ENCODE measurements at places on chromosomes 4 and X. TPM values are rescaled to one million over a fixed set of nuclear protein-coding genes. Genes with fewer than 3 reads are reported as not detected.

The SYTL4 gene
- 3.4 TPM for total RNA-seq

The CENPVL2 gene
- total RNA-seq: 2.4 TPM

DNA sequence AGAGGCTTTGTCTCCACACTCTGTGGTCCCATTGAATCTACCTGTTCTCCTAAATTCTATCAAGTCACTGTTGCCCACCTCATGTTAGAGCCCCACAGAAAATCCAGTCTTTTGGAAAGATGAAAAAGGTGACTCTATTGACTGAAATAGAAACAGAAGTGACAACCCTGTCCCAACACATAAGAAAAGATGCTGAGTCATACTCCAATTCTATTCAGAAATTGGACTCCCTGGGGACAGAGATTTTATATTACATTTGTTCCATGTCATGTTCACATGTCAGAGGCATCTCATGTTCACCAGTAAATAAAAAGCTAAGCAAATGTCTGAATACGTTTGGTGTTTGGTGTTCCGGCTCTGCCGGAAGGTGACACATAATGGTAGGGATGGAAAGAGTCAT lies 2.9 kb upstream of the GRPR start:
- no peak for DNase-seq

DNA sequence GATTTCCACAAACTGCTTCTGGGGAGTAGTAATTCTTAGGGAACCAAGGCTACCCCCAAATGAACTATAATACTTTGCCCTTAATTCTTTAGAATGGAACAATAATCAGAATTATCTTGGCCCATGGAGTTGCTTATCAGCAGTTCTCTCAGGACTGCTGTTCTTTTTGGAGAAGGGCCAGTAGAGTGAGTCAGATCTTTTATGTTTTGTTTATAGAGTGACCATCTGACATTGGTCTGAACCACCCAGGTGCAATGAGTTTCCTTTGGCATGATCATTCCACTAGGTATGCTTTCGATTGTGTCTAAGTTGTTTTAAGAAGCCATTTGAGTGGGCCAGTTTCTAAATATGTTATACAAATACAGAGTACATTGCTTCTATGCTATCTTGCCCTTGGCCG lies 31.8 kb downstream of the PRRG1 start:
- DNase-seq: no peak

- DNase-seq: no peak
Observed at GRCh38 chr4:155608225-155608885, 58.3 kb upstream of the GUCY1A1 start.

- no peak for DNase-seq
Observed at GRCh38 chr4:38330936-38331335, 333.1 kb upstream of the KLF3 start.
